ENCODE measurements at places on chromosomes 16 and 17. TPM values are rescaled to one million over a fixed set of nuclear protein-coding genes. Genes with fewer than 3 reads are reported as not detected.

- peaks cover 8% of the 10 kb centered on the region for H3K4me1 ChIP-seq
- H3K4me3 ChIP-seq = no peak overlapping the region
- no peak for DNase-seq
- no peak overlapping the region for H3K27ac ChIP-seq
- H3K36me3 ChIP-seq = peaks cover 10% of the 10 kb centered on the region
- H3K27me3 ChIP-seq = peaks cover 87% of the 10 kb centered on the region
These were observed 13.3 kb downstream of the IRX5 start for GRCh38 chr16:54944002-54944401.

GRCh38 chr17:50123649-50124349 lies 6.2 kb downstream of the SAMD14 start:
- peak overlapping the region; percentile 47 for H3K4me3 ChIP-seq
- peaks cover 4% of the 10 kb centered on the region for H3K27me3 ChIP-seq
- no peak for DNase-seq
- H3K4me1 ChIP-seq = peaks cover 56% of the 10 kb centered on the region
- H3K27ac ChIP-seq = peak overlapping the region; percentile 39
- H3K36me3 ChIP-seq = no peaks in the 10 kb centered on the region

Gene KARS1
- 161 TPM for total RNA-seq

DNA sequence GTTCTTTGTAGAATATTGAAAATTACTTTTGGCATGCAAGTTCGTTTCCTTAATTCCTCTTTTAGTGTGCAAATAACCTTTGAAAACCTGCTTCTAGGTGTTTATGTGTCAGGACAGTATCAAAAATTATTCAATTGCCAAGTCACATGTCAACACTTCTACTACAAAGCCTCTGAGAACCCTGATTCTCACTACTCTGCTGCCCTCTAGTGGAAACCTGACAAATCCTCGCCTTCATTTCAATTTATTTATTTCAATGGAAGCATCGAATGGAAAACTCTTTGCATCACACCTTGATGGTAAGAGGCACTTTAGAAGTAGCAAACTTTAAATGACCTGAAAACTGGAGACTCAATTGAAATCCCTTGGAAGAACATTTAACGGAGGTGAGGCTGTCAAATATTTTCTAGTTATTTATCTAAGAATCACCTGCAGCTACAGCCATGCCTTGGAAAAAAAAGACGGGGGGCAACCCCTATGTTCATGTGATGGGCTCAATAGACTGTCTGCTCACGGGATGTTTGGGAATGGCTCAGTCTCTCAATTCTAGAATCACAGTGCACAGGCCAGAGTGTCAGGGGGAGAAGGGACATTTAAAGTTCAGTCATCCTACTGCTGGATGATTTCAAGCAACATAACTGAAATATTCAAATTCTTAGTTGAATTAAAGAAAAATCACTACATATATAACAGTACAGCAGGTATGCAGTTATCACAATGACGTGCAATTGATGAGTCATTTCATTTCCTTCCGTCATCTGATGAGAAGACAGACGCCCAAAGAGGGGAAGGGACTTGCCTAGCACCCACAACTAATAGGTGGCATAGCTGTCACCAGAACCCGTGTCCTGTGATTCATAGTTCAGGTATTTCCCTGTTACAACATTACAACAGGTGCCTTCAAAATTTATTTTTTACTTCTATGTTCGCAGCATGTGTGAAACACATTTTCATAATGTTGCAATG lies 563.9 kb downstream of the TOX3 start:
- H3K4me1 ChIP-seq = peaks cover 6% of the 10 kb centered on the region
- no peaks in the 10 kb centered on the region for H3K36me3 ChIP-seq
- no peak overlapping the region for H3K4me3 ChIP-seq
- DNase-seq = peak; percentile 48
- H3K27ac ChIP-seq = no peak overlapping the region
